Endodermal cell (in vitro differentiated cells): ENCODE measurements at places on chromosomes 5 and 9. TPM values are rescaled to one million over a fixed set of nuclear protein-coding genes. Genes with fewer than 3 reads are reported as not detected.

DNA sequence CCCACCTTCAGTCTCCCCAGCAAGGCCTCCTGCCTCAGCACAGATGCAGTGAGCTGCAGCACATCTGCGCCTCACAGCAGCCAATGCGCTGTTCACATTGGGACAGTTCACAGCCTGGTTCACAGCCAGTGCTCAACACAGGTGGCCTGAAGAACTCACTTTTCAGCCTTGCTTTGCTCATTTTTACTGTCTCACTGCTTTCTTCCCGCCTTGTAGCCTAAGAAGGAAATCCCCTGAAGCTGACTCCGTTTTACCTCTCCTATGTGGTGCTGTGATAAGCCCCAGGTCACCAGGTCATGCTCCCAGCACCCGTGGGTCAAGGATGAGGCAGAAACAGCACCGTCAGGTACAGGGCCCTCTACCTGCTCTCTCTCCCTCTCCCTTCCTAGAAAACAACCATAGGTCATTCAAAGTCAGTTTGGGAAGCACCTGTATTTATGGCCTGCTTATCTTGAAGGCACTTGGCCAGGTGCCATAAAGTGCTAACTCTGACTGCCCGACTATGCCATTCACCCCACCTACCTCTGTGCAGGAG, 1.1 kb downstream of the GCNT4 start:
- DNase-seq, result peak; percentile 67

GRXCR2 gene
- total RNA-seq, result not detected in 2 replicates

DNA sequence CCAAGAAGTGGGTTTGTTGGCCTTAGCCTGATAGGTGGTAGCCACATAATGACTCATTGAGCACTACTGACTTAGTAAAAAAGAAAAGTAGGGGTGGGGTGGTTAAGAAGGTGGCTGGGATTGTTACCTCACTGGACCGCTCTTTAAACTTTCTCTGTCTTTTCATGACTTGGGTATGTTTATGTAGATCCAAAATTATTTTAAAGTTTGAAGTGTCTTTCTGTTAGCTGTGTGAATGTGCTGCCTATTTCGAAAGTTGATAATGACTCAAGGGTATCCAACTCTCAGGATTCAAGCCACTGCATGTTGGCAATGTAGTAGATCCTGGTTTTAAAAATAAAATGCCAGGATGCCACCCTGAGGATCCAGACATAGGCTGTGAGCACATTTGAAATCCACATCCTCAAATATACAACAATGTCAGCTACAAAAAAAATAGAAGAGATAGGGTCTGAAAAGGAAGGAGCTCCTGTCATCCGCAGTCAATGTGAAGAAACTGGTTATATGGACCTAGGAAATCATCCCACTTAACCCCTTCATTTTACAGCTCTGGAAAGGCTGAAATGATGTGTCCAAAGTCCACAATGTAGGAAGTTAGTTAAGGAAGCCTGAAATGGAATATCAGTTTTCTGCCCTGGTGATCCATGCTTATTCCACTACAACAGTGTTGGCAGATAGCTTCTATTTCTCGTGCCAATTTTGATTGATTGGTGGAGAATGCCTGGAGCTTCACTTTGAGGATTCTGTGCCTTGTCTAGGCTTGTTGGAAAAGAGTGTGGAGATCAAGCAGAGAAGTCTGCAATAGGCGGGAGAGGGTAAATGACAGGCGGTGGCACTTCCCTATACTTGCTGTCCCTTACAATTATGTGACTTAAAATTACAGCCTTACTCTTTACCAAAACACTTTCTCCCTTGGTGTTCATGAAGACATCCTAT, 23.4 kb downstream of the ZNF462 start:
- DNase-seq, result no peak

PRDM9 gene
- total RNA-seq, result 0.18 TPM in 1 of 2 replicates, not detected in the other

TEX53 gene
- not detected in 3 replicates for total RNA-seq

- peak; percentile 56 for DNase-seq
Measured at GRCh38 chr9:101029315-101030085, 973 bp downstream of the PLPPR1 start.

GLIPR2 gene
- 49.9 and 54.2 TPM in 2 replicates for total RNA-seq

TRAF1 gene
- 3.0 and 3.6 TPM in 2 replicates for total RNA-seq

- no peak for DNase-seq
Measured at GRCh38 chr5:71790433-71790832, 71.4 kb downstream of the CARTPT start.

GRCh38 chr9:69388596-69388995, 63.6 kb downstream of the ENTREP1 start:
- no peak for DNase-seq

GRCh38 chr5:5738797-5739489, 316.5 kb downstream of the ICE1 start:
- DNase-seq, result no peak

DNA sequence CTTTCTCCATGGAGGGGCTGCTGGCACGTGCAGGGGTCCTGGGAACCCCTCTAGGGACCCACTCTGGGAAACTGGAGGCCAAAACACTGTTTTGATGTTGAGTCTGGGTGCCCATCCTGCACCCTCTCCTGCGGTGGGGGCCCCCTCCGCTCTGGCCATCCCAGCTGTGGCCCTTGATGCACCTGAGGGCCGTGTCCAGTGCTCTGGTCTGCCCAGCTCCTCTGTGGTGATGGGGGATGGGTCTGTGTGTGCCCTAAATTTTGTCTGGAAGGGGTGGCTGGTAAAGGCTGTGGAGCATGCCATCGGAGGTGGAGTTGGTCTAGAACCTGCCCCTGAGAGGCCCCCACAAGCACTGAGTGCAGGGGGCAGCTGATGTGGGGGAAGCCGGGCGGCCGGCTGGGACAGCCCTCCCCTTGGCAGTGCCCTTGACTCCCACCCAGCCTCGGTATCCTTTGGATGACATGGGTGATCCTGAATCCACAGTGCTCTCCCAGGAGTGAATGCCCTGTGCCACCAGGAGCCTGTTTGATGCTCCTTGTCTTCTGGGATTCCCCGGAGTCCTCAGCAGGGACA, 26.3 kb downstream of the AHRR start:
- DNase-seq, result no peak

- DNase-seq, result peak; percentile 58
Measured at GRCh38 chr9:126956917-126957686, 42.5 kb downstream of the RALGPS1 start.

DNA sequence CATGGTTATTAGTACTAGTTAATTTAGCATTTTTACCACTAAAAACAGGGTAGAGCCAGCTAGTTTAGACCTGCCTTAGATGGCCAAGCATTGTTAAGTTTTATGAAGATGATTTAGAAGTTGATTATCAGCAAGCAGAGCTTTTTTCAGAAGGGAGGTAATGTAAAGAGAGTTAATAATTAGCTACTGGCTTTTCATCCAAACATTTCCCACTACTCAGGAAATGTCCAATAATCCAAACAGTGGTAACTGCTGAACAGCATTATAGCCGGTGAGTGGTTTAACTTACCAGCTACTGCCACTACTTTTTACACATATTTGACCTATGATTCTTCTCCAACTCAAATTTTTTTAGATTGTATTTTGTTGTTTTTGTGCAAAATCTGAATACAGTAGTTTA, 1.7 kb downstream of the ITGA1 start:
- no peak for DNase-seq

- DNase-seq, result no peak
Measured at GRCh38 chr9:87390361-87390760, 107.3 kb upstream of the DAPK1 start.

DNA sequence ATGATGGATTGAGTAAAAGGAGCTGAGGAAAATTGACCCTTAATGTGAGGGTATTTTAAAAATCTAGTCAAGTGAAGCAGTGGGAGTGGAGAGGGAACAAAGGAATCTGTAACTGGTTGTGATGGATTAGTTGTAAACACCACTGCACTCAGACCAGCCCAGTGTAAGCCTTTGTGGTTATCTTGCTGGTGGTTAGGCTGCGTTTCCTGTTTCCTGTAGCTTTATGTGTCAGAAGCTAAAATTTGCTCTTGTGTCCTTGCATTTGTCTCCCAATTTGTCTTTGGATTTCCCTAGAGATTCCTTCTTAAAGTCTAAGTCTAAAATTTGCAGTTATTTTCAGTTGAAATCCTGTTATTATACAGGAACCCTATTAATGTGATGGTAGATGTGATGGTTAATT, 6.3 kb downstream of the IFNA21 start:
- DNase-seq, result no peak

- DNase-seq, result no peak
Measured at GRCh38 chr5:39020458-39020857, 53.7 kb downstream of the RICTOR start.

DNA sequence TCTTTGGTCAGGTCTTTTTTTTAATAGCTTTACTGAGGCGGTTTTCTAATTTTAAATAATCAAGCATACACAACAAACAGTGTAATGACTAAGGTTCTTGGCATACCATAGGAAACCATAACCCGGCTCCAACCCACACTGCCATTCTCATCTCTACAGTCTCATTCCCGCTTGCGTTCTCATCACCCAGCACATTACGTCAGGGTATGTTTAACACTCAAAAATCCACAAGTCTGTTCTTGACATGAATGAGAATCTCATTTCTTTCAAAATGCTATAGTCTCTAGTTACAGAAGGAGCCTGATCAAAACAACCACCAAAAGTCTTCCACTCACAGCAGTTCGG, 505 bp downstream of the C5orf34 start:
- DNase-seq, result no peak

- no peak for DNase-seq
Measured at GRCh38 chr5:82862261-82862660, 214.9 kb downstream of the TMEM167A start.

DNA sequence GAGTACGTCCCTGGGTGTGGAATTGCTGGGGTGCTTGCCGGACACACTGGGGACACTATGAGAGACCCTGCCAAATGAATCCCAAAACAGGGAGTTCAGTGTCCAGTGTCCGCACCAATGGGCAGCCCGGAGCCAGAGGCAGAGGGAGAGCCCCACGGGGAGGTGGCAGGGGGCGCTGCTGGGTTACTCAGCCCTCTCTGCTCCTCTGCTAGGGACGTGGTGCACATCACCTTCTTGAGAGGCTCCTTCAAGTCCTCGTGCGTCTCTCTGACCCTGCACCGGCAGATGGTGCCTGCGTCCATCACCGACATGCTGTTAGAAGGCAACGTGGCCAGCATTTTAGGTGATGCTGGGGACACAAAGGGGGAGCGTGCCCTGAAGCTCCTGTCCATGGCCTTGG, 20.8 kb downstream of the STKLD1 start:
- peak; percentile 90 for DNase-seq

DNA sequence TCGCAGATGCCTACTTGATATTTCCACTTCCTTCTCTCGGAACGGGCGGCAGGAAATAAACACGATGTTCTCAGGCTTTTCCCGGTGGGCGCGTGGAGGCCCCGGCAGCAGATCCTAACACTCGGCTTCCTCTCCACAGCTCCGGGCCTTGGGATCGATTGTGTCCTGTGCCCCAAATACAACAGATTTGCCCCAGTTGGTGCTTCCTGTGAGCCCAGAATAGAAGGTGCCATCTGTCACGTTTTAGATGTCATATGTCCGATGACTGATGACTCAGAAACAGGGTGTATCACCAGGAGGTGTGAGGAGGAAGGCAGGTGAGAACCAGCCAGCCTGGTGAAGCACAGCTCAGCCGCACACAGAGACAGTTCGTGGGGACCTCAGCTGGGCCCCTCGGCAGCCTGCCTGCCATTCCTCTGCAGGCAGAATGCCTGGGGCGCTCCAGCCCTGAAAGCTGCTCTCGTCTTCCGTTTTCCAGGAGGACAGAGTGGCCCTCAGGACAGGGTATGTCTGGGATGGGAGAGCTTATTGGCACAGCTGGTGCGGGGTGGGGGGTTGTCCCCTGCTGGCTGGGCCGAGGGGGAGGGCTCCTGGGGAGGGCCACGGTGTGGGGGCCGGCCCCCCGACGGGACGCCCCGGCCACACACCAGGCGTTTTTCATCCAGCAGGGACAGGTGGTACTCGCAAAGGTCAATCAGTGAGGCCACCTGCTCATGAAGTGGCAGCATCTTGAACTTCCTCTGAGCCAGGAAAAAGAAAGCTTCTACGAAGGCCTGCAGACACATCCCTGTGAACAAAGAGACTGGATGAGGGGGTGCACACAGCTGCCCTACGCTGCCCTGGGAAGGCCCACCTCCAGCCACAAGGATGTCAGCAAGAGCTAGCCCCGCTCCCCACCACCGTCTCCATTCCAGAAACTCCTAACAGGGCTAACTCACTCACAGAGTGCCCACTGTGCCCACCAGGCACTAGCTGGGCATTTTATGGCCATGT, 171.0 kb downstream of the DAB2IP start:
- peak; percentile 48 for DNase-seq

GRCh38 chr5:158383486-158383885, 524.5 kb upstream of the CLINT1 start:
- no peak for DNase-seq

DNA sequence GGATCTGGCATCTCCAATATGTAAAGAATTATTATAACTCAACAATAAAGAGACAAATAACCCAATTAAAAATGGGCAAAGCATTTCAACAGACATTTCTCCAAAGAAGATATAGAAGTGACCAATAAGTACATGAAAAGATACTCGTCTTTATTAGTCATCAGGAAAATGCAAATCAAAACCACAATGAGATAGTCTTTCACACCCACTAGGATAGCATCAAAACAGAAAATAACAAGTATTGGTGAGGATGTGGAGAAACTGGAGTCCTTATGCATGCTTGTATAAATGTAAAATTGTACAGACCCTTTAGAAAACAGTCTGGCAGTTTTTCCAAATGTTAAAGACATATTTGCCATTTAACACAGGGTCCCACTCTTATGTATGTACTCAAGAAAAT, 39.1 kb upstream of the ITGA1 start:
- DNase-seq, result no peak

- no peak for DNase-seq
Measured at GRCh38 chr5:32600054-32600622, 14.8 kb downstream of the SUB1 start.

DNA sequence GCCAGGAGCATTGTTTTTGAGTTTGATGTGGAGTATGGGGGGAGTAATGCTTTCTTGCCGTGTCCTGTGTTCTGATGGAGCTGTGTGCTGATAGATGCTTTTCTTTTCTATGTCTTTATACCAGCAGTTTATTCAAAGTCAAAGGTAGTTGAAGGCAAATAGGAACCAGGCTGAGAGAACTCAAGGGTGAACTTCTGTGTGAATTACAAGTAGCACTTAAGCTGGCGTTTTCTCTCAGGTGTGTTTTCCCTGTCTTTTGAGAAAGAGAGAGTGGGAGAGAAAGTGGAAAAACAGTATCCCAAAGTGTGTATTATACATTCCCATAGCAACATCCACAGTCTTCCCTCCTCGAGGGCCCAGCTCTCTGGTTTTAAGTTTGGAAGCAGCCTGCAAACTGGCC, 1.5 kb downstream of the TNFAIP8 start:
- no peak for DNase-seq

C9orf50 gene
- total RNA-seq, result not detected in 3 replicates

DNA sequence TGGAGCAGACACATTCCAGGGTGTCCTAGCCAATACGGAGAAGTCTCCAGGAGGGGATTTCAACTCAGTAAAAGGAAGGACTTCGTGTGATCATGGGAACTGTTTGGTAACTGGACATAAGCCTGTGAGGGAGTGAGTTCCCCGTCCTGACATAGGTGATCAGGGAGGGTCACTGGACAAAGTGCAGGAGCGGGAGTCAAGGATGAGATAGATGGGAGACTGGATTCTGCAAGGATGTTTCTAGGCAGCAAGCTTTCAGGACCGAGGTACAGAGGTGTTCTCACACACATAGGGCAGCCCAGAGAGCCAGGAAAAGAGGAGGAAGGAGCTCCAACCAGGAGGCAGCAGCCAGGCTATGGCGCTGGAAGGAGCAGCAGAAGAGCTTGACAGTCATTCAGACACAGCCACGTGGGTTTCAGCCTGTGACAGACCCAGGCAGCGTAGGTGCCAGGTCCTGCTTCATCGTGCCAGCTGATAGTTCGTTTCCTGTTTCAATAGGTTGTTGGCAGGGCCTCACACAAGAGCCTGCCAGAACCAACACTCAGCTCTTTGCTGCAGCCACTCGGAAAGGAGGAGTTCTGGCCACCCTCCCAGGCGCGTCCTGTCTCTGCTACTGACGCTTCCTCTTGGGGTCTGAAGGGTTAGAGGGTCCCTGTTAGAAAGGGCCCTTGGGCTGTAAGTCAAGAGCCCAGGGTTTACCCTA, 84.1 kb downstream of the AMBP start:
- DNase-seq, result no peak
